ENCODE measurements at places on chromosomes 13 and 19. TPM values are rescaled to one million over a fixed set of nuclear protein-coding genes. Genes with fewer than 3 reads are reported as not detected.

Gene CD37
- total RNA-seq, result 359 TPM

Gene CARM1
- total RNA-seq, result 21.3 TPM

Gene LILRB5
- total RNA-seq, result 0.18 TPM

Gene CYP2A6
- total RNA-seq, result not detected

Gene GSX1
- not detected for total RNA-seq

Gene EMP3
- total RNA-seq, result 284 TPM

DNA sequence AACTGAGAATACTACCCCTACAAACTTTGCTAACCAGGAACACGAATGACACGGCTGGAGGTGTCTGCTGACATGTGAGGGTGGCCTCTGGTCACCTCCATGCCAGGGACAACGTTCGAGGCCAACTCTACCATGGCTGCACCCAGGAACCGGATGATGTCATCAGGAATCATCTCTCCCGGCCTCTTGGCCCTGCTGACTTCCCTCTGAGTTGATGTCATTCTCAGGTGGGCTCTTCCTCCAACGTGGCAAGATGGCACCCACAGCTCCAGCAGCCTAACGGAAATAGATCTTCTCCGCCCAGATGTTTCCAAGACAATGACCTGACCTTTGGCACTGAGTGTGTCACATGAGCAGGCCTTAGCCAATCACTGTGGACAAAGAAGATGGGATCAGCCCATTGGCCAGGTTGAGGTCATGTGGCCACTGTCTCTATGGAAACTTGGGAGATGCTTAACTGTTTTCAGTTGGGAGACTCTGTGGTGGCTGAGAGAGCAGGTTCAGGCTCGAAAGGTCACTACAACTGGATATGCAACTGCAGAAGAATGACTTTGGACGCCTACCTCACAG, 15.0 kb downstream of the MBD3L2B start:
- no peak overlapping the region for H3K27ac ChIP-seq
- no peak for DNase-seq
- no peak overlapping the region for H3K4me3 ChIP-seq
- H3K36me3 ChIP-seq, result no peaks in the 10 kb centered on the region
- peaks cover 15% of the 10 kb centered on the region for H3K4me1 ChIP-seq

GRCh38 chr19:8265872-8266271, 42.3 kb downstream of the CD320 start:
- no peak for DNase-seq
- peaks cover 6% of the 10 kb centered on the region for H3K36me3 ChIP-seq
- H3K4me1 ChIP-seq, result peaks cover 15% of the 10 kb centered on the region
- H3K27ac ChIP-seq, result no peak overlapping the region
- H3K4me3 ChIP-seq, result no peak overlapping the region
- H3K27me3 ChIP-seq, result no peaks in the 10 kb centered on the region

DNA sequence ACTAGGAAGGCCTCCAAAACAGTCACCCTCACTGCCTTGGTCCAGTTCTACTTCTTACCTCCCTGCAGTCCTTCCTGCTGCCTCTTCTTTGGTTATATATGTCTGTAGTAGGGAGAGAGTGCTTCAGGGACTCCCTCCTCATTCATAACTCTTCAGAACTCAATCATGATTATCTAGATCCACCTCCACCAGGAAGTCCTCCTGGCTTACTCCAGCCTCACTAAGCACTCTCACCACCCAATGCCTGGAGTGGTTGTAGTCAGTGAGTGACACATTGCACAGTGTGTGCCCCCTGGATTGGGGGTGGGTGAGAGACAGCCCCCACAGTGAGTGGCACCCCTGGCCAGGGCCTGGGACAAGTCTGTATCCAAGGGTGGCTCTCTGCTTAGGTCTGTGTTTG, 10.0 kb upstream of the FOSB start:
- no peaks in the 10 kb centered on the region for H3K27me3 ChIP-seq
- peaks cover 23% of the 10 kb centered on the region for H3K4me1 ChIP-seq
- no peaks in the 10 kb centered on the region for H3K36me3 ChIP-seq

- no peak for DNase-seq
- H3K36me3 ChIP-seq, result no peaks in the 10 kb centered on the region
- H3K4me3 ChIP-seq, result no peak overlapping the region
- no peak overlapping the region for H3K27ac ChIP-seq
- H3K27me3 ChIP-seq, result no peaks in the 10 kb centered on the region
- no peaks in the 10 kb centered on the region for H3K4me1 ChIP-seq
Observed at GRCh38 chr13:93169980-93170379, 56.6 kb upstream of the GPC6 start.

- no peak for DNase-seq
- no peak overlapping the region for H3K4me3 ChIP-seq
- H3K36me3 ChIP-seq, result no peaks in the 10 kb centered on the region
- peaks cover 4% of the 10 kb centered on the region for H3K4me1 ChIP-seq
- no peaks in the 10 kb centered on the region for H3K27me3 ChIP-seq
- H3K27ac ChIP-seq, result no peak overlapping the region
Observed at GRCh38 chr19:3832001-3832400, 36.8 kb downstream of the ZFR2 start.

DNA sequence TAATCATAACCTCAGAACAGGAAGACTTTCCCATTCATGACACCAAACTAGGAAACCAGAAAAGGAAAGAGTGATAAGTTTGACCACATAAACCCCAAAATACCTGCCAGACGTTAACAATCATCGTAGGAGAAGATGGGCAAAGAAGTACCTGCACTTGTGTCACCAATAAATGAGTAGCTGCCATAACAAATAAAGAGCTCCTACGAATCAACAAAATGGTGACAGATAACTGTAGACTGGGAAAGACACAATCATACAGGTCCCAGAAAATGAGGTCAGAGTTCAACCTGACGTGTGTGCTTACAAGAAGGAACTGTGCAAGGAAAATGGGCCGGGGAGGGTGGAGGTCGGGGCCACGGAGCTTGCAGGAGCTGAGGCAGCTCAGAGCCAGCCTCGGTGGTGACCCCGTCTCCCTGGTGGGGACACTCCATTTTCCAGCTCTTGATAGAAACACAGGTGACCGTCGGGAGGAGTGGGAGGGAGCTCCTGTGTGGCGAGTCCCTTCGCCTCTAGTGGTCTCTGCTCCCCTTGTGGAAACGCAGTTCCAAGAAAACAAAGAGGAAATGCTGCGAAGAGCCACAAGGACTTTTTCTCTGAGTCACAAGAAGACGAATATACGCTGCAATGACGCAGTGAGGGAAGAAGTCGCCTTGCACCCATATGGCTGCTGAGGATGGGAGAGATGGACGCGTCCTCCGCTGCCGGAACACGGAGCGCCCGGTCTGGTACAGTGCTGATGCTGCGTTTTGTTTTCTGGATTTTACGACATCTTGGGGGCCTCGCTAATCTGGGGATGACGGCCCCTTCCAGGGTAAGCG, 9.5 kb downstream of the PIP5K1C start:
- H3K36me3 ChIP-seq, result no peaks in the 10 kb centered on the region
- H3K4me3 ChIP-seq, result no peak overlapping the region
- no peak for DNase-seq
- H3K27me3 ChIP-seq, result no peaks in the 10 kb centered on the region

GRCh38 chr19:51096473-51097165, 11.6 kb downstream of the CTU1 start:
- DNase-seq, result peak; percentile 21
- H3K36me3 ChIP-seq, result peaks cover 17% of the 10 kb centered on the region
- H3K27ac ChIP-seq, result no peak overlapping the region

- H3K27me3 ChIP-seq, result no peaks in the 10 kb centered on the region
- no peak for DNase-seq
- no peak overlapping the region for H3K27ac ChIP-seq
- H3K4me1 ChIP-seq, result peaks cover 41% of the 10 kb centered on the region
- H3K36me3 ChIP-seq, result peaks cover 9% of the 10 kb centered on the region
- no peak overlapping the region for H3K4me3 ChIP-seq
Observed at GRCh38 chr19:4350726-4351125, 7.4 kb downstream of the MPND start.

DNA sequence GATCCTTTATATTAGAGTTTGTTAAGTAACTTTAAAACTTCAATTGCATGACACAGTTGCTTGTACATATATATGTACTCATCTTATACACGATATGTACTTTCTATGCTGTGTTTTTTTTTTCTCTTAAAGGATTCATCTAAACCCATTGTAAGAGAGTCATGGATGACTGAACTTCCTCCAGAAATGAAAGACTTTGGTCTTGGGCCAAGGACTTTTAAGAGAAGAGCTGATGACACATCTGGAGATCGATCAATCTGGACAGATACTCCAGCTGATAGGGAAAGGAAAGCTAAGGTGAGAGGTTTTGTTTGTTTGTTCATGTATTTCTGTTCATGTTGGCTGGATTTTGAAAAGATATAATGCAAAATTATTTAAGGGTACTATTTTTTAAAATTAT, 26.0 kb downstream of the GPALPP1 start:
- no peaks in the 10 kb centered on the region for H3K4me1 ChIP-seq
- H3K4me3 ChIP-seq, result no peak overlapping the region
- no peak for DNase-seq
- peaks cover 48% of the 10 kb centered on the region for H3K36me3 ChIP-seq

GRCh38 chr19:42552086-42553065, 24.1 kb upstream of the CEACAM1 start:
- H3K4me1 ChIP-seq, result peaks cover 31% of the 10 kb centered on the region
- no peaks in the 10 kb centered on the region for H3K27me3 ChIP-seq
- no peak for DNase-seq
- no peak overlapping the region for H3K4me3 ChIP-seq

GRCh38 chr13:100502446-100502845, 86.1 kb downstream of the GGACT start:
- DNase-seq, result no peak
- H3K27me3 ChIP-seq, result no peaks in the 10 kb centered on the region
- no peak overlapping the region for H3K27ac ChIP-seq
- peaks cover 17% of the 10 kb centered on the region for H3K4me1 ChIP-seq
- no peaks in the 10 kb centered on the region for H3K36me3 ChIP-seq
- H3K4me3 ChIP-seq, result no peak overlapping the region

DNA sequence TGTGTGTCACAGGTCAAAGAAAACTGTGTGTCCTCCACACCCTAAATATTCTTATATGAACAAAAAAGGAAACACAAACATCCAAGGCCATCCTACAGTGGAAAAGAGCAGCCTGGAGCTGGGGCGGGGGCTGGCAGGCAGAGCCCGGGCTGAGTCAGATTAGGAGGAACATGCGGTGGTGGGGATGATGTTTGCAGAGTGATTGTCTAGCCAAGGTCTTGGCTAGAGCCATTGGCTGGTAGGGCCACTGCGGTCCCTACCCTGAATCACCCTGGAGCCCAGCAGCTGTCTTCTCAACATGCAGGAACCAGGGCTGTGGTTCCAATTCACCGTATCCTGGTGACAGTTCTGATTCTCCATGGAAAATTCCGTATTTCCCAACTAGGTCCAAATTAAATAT, 439.5 kb downstream of the FGF9 start:
- H3K27me3 ChIP-seq, result no peaks in the 10 kb centered on the region
- H3K4me1 ChIP-seq, result peaks cover 23% of the 10 kb centered on the region
- no peaks in the 10 kb centered on the region for H3K36me3 ChIP-seq
- no peak for DNase-seq
- H3K4me3 ChIP-seq, result no peak overlapping the region
- no peak overlapping the region for H3K27ac ChIP-seq

All from natural killer cell (primary cell).